ENCODE measurements at places on chromosomes 3 and 15.

DNA sequence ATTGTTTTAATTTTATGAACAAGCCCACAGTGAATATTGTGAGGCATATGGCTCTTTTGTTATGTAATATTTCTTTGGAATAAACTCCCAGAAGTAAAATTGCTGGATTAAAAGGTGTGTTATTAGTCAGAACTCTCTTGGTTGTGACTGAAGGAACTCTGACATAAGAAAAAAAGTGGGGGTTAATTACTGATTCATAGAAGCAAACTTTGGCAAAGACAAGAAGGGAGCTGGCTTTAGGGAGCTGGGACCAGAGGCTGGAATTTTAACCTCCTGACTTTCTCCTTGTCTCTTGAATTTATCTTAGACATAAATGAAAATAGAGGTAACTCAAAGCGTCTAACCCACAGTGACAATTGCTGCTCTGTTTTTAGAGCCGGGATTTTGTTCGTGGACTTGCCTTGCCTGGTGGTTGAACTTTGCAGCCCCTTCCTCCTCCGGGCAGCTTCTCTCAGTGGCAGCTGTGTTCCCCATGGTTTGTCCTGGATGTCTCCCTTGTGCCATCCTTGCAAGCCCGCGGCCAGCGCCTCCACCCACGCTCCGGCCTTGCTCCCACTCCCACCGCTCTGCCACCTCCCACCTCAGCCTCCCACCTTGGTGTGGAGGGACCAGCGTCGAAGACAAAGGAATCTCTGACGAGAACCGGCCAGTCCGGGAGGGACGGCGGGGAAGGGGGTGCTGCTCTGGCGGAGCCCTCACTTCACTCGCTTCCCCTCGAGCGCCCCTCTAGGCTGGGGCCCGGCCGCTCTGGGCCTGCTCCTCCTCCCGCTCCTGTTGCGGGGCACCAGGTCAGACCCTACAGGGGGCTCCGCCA lies 28.0 kb downstream of the ARHGAP31 start:
- peak; percentile 50 for DNase-seq

GRCh38 chr3:86782286-86782685 lies 208.7 kb downstream of the VGLL3 start:
- DNase-seq = no peak

GRCh38 chr3:32684800-32685542 lies at the start of gene CNOT10:
CNOT10 (plus strand) TSS chr3:32685188; CDS start chr3:32685461, 273 bp downstream.
- DNase-seq = peak; percentile 94

- no peak for DNase-seq
Observed at GRCh38 chr3:42741796-42742195, 31.3 kb downstream of the CCDC13 start.

GRCh38 chr3:176562331-176562730 lies 635.0 kb downstream of the TBL1XR1 start:
- no peak for DNase-seq

DNA sequence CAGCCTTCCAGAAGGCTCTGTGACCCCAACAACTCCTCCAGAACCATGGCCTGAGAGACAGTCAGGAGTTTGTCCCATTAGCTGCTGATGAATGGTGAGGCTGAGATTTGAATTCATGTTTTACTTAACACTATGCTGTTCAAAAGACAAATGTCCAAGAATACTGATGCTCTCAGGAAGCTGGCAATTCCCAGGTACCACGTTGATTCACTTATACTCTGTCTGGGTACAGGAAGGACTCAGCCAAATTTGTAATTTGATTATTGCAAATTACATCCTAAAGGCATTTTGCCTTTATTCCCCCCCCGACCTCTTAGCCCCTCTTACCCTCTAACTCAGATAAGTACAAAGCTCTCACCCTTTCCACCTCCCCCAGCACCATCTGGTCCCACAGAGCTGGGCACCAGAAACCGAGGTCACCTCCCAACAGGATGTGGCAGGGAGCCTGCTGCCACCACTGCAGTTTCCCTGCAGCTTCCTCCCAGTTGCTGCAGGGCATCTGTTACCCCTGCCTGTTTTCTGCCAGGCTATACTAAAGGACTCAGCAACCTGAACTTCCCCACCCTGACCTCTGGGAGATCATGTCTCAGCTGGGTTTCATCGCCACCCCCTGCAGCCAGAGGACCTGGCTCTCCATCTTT lies 33.6 kb downstream of the EAF1 start:
- no peak for DNase-seq

- no peak for DNase-seq
Observed at GRCh38 chr15:93307513-93307912, 218.5 kb upstream of the RGMA start.

DNA sequence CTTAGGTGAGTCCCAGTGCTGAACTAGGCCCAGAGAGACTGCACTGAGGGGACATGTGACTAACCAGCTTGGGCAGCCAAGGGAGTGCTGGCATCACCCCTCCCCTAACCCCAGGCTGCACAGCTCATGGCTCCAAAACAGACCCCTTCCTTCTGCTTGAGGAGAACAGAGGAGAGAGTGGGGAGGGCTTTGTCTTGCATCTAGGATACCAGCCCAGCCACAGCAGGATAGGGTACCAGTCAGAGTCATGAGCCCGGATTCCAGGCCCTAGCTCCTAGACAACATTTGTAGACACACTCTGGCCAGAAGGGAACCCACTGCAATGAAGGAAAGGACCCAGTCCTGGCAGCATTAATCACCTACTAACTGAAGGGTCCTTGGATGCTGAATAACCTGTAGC lies 49.9 kb upstream of the PLSCR4 start:
- DNase-seq = no peak

DNA sequence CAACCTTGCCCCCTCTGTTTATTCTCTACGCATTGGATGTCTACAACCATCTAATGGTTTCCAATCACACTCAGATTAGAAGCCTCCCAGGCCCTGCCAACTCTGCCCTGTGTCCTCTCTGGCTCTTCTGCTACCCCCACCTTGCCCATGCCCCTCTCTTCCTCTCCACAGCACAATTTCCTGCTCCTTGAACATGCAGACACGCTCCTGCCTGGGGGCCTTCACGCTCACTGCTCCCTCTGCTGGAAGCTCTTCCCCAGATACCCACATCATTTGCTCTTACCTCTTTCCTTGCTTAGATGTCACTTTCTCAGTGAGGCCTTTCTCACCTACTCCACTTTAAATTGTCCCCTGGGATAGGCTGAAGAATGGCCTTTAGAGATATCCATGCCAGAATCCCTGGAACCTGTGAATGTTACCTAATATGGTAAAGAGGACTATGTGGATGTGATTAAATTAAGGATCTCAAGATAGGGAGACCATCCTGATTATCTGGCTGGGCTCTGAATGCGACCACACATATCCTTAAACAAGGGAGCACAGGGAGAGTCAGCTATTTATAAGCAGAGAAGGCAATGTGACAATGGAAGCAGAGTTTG lies 9.9 kb downstream of the KY start:
- peak; percentile 52 for DNase-seq

DNA sequence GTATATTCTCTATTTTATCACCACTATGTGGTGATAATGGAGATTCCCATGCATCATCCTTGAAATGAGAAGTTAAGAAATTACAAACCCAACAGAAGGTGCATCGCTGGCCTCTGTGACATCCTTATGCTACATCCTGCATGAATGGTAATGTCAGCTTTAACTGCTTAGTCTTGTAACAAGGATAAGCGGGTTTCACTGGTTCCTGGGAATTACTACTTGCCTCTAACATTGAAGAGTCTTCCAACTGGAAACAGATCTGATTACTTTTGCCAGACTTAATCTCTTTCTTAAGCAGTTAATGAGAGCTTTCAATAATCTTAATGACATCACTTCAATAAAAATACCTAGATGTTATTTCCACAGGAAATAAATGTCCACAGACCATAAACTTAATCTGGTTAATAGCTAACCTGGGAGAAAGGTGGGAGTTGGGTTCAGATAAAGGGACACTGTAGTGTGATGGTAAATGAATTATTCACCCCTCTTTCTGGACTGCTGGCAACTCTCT lies 44.0 kb downstream of the FMN1 start:
- DNase-seq = no peak

- DNase-seq = peak; percentile 49
Observed at GRCh38 chr15:43187544-43188155, 2.4 kb downstream of the CCNDBP1 start.

DNA sequence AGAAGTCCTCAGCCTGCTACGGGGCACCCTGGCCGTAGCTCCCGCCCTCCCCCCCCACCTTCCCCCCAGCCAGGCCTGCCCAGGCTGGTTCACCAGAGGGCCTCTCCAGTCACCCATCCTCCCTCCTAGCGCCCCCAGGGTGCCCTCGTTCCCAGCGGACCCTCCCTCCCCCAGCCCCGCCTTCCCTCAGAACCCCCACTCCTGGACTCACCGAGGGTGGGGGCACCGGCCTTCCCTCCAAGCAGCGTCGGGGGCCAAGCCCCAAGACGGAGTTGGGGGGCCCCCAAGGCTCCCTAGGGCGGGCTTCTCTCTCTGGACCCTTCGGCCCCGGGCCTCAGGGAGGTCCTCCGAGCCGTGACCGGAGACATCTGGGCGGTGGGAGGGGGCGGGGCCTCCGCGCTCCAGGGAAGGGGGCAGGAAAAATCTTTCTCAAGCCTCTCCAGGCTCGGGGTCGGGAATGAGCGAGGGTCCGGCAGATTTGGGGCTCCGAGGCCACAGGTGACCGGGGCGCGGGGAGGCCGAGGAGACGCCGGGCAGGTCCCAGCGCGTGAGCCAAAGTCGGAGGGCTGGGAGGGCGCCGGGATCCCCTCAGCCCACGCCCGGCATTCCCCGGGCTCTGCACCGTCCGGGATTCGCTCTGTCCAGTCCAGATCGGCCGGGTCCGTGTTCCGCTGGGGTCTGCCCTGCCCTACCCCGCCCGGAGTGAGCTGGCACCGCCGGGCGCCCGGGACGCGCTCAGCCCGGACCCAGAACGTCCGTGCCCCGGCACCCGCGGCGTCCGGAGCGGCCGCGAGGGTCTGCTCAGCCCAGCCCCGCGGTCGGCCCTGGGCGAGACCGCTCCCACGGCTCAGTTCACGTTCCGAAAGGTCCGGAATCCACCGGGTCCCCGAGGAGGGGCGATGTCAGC lies 999 bp downstream of the INSYN1 start:
- no peak for DNase-seq

DNA sequence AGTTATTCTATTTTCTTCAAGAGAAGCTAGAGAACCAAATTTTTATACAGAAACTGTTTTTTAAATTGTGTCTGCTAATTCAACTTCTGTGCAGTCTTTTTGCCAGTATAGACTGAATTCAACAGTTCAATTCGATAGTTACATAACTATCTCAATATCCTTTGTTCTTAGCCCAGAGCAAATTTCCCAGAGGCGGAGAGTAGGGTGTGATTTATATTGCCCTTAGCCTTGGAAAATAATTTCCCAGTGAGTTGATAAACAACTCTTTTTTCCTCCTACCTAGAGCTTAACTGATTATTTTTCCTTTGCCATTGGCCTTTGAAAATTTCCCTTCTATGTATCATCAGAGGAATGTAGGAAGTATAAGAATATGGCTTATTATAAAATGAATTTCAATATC lies 420.5 kb downstream of the NSUN3 start:
- DNase-seq = no peak

DNA sequence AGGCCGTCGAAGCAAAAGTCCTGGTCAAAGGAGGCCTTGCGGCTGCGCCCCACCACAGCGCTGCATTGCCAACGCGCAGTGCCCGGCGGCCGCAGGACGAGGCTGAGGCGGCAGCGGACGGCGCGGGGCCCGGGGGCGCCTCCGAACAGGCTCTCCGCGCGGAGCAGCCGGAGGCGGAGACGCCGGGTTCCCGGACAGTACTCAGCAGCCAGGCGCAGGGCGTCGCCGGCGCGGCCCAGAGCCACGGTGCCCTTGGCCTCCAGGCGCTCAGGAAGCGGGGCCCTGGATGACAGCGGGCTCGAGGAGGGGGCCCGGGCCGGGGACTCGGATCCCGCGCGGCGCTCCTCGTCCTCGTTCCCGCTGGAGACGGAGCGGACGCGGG lies 1.1 kb downstream of the C2CD4B start:
- DNase-seq = no peak

DNA sequence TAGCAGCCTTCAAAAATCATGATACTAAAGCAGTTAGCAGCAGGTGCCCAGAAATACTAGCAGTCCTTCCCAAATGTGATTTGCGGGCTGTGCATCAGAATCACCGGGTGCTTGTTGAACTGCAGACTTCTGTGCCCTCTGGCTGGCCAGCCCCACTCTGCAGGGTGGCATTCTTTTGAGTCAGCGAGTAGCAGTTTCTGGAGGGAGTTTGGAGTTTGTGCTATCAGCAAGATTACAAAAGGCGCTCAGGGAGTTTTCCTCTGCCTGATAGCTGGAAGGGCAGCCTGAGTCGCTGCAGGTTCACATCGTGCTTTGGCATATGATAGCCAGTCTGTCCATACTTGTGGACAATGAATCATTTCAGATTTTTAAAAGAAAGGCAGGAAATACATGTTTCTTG lies 57.6 kb downstream of the CLDN11 start:
- DNase-seq = no peak

- no peak for DNase-seq
Observed at GRCh38 chr3:4385201-4385600, 81.9 kb downstream of the SUMF1 start.
